ENCODE measurements at places on chromosomes 5 and 9.

GRCh38 chr5:109823597-109823996 lies 133.9 kb downstream of the MAN2A1 start:
- DNase-seq, result no peak

DNA sequence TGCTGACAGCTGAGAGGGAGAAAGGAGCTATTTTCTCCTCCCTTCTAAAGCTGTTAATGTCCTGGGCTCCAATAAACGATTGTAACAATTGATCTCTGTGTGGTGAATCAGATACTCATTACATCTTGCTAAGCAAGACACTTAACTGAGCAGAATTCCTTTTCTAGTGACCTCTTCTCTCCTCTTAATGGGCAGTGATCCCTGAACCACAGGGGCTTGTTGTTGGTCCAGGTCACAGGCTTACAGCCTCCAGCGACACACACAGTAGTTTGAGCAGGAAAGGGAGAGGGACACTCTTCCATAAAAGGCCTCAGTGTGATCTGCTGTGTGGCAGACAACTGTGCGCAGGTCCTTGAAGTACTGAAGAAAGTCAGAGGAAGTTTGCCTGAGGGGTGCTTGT lies 58.5 kb upstream of the MYO10 start:
- DNase-seq, result no peak

GRCh38 chr5:72459089-72459661 lies 48.0 kb downstream of the ZNF366 start:
- no peak for DNase-seq

- no peak for DNase-seq
Observed at GRCh38 chr5:150000990-150001659, 586 bp downstream of the HMGXB3 start.

GRCh38 chr5:2997179-2997578 lies 245.7 kb upstream of the IRX2 start:
- no peak for DNase-seq

All from HTR-8/SVneo (cell line).